Osteoblast (primary cell): ENCODE measurements at places on chromosomes 2 and 18.

DNA sequence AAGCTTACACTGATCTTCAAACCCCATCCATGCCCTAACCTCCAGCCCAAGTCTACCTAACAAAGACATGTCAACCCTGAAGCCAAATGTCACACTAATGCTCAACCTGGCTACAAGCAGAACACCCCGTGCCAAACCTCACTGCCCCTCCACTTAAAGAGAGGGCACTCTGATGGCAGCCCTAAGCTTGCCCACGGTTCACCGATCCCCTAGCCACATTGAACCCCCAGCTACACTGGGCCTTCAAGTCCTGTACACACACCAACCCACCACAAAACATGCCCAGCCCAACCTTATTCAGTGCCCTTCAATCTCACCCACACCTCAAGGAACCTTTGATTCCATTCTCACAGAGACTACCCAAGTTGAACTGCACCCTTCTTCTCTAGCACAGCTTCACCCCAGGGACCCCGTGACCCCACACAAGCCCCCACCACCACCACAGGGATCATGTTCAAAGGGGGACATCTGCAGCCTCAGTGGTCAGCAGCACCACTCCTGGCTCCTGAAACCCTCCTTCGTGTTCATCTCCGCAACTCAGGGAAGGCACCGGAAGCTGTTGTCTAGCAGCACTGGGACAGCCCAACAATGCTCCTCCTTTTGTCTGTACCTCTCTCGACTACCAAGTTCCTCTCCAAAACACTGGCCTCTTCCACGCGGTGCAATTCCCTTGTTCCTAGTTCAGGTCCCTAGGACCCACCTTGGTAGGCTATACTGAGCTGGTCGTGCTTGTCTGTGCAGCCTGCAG is 218.8 kb downstream of the CYP26B1 start:
- peak; percentile 54 for DNase-seq

DNA sequence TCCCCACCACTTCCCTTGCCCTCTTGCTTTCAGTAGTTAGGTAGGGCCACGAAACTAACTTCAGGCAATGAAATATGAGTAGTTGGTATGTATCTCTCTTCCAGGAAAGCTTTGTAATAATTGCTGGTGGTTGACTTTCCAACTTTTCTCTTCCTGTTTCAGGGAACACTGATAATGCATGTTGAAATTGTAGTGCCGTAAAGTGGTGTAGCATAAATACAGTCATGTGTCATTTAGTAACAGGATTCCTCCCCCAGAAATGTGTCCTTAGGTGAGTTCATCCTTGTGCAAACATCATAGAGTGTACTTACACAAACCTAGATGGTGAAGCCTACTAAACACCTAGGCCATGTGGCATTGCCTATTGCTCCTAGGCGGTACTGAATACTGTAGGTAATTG is 429.2 kb downstream of the PID1 start:
- DNase-seq = no peak

GRCh38 chr2:189608170-189608569 is 27.6 kb upstream of the SLC40A1 start:
- no peak for DNase-seq

- DNase-seq = no peak
These were observed 49.7 kb downstream of the LIMS1 start for GRCh38 chr2:108583903-108584520.

DNA sequence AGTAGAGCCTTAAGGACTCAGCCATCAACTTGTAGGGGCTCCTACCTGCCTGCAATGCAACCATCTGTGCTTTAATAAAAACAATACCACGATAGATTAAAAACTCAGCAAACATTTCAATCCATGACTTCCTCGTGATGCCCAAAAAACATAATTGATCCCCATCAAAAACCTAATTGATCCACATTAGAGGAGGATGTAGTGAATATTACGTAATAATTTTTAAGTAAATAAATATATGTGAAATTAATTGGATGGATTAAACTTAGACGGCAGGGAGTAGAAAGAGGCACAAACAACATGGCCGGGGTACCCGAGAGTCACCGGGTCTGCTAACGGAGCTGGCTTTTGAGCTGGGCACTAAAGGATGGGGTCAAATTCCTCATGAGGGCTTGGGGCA is 87.3 kb downstream of the ARL4C start:
- DNase-seq = no peak
